ENCODE measurements at places on chromosomes 5 and 9. TPM values are rescaled to one million over a fixed set of nuclear protein-coding genes. Genes with fewer than 3 reads are reported as not detected.

- peak; percentile 49 for DNase-seq
Measured at GRCh38 chr5:82586181-82586580, 308.0 kb upstream of the RPS23 start.

DNA sequence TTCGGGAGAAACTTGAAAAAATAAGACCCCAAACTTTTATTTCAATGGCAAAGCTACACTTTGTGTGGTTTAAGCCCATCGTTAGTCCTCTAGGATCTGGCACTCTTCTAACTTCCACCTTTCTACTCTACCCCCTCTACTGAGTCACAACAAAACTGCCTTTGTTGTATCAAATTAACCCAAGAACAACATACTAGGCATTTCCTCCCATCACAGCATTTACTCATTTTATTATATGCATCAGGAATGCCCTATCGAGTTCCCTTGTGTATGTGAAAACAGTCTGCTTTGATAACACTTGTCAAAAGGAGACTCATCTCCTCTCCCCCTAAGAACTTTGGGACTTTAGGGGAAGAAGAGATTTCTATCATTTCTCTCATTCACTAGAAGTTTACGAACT lies 158.9 kb upstream of the FREM1 start:
- no peak for DNase-seq

GRCh38 chr5:169164481-169164925 lies 136.4 kb downstream of the SLIT3 start:
- no peak for DNase-seq

GRCh38 chr5:180139731-180140055 lies 68.1 kb upstream of the RNF130 start:
- no peak for DNase-seq

GRCh38 chr9:21267485-21268346 lies 27.9 kb upstream of the IFNA14 start:
- DNase-seq, result no peak

DNA sequence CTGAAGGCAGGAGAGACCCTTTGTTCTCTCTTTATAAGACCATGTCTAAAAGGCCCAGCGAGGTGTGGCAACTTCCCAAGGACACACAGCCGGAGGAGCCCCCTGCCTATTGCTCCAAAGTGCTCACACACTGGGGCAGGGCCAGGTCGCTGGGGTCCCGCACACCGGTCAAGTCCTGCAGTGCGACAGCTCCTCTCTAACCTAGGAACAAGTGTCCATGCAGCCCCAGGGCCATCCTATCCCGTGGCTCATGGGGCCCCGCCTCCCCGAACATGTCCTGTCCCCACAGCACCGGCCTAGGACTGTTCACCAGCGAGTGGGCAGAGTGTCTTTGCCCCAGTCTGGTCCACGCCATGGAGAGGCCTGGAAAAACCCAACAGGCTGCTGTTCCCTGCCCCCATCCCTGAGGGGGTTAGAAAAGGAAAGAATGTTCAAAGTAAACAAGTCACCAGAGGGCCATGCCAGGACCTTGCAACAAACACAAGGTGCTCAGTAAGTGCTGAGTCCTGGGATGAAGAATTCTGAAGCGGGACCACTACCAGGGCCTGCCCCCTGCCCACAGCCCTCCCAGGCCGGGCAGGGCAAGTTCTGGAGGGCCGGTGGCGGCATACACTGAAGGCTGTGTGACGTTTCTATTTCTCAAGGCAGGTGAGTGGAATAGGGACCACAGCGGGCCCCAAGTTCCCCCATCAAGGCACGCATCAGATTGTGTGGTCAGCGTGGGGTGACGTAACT lies 938 bp downstream of the NINJ1 start:
- DNase-seq, result no peak

DNA sequence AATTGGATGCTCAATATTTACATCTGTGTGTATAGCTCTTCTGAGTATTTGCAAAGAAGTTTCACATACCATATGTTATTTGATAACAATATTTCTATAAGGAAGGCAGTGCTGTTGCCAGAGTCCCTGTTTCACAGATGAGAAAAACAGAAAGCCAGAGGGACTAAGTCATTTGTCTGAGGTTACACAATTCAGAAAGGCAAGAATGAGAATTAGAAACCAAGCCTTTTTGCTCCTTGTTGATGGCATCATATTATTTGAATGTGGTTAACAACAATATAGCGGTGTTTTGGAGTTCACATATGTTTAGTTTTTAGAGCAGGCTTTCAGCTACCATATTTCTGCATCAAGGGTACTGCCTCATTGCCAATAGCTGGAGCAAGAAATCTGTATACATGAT lies 110.9 kb upstream of the PRLR start:
- no peak for DNase-seq

- no peak for DNase-seq
Measured at GRCh38 chr5:168176251-168176650, 115.2 kb upstream of the WWC1 start.

GRCh38 chr9:89657295-89657694 lies 52.5 kb downstream of the GADD45G start:
- DNase-seq, result no peak

DNA sequence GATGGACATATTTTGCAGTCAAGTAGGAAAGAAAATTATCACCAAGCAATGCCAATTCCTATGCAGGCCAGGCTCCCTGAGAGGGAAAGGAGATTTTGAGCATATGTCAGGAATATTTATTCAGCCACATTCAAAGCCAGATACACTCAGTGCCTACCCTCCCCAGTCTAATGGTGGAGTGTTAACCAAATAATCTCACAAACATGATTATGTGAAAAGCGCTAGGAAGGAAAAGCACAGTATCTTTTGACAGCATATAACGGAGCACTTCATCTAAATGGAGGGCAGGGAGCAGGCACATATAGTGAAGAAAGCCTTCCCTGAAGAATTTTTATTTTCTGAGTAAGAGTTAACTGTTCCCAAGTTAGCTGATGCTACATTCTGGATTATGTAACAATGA lies 80.3 kb upstream of the SLC30A5 start:
- no peak for DNase-seq

GRCh38 chr5:135234242-135234641 lies 164.8 kb downstream of the MACROH2A1 start:
- no peak for DNase-seq

DNA sequence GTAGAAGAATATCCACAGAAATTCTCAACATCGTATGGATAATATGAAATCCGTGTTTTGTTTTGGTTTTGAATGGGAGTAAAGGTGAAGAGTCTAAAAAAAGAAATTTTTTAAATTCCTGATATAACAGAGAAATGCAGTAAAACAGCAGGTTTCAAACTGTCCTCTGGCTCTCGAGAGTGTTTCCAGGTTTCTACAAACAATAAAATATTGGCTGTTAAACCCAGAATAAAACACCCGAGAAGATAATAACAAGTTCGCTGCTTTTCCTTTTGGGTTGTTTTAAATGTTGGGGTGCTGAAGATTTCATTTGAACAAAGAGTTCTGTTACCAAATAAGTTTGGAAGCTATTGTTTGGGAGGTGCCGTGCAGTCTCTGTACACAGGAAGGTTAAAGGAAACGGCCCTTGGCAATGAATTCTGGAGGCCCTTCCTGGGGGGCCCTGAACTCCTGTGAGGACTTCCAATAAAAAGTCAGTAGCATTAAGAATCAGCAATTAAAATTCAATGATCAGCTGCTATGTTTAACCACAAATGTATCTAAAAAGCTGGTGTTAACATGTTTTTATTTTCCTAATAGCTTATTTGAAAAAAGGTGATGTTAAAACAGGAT lies 215.8 kb downstream of the TSSK1B start:
- no peak for DNase-seq

GRCh38 chr9:37575001-37575400 lies 1.2 kb downstream of the FBXO10 start:
- no peak for DNase-seq

GRCh38 chr9:132896906-132897305 lies 18.2 kb downstream of the SPACA9 start:
- no peak for DNase-seq

DNA sequence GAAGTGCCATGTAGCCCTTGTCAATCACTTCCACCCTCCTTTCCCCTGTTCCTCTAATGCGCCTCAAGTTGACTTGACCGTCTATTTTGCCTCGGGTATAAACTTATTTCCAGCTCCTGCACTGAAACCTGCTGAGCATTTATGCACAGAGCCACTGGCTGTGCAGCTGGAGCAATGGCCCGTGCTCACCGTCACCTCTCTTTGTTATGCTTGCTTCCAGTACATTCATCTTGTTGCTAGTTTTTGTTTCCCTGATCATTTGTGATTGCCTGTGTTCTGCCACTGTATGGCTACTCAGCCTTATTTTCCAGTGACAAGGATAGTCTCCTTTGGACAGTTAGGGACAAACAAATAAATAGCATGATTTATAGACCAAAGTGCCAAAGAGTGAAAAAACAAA lies 183.1 kb upstream of the C9orf72 start:
- DNase-seq, result no peak

- peak; percentile 8 for DNase-seq
Measured at GRCh38 chr5:146340260-146341081, 1.8 kb downstream of the POU4F3 start.

DNA sequence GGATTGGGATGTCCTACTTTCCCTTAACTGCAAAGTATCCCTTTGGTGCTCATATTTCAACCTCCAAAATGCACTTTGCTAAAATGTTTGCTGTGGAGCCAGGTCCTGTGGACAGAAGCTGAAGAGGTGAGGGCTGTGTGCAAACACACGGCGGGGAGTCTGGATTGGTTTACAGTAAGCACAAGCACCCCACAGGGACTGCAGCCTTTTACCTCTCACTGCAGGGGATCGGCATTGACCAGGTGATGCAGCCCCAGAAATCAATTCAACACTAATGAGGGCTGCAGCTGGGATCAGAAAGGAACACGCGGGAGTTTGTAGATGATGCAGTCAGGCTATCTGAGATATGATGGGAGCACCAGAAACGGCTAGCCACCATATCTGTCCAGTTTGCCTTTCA lies 450.9 kb downstream of the CCDC171 start:
- DNase-seq, result no peak

- DNase-seq, result no peak
Measured at GRCh38 chr5:172559004-172559932, 81.8 kb upstream of the NEURL1B start.

- no peak for DNase-seq
Measured at GRCh38 chr9:96202971-96203780, 98.8 kb downstream of the HSD17B3 start.

- DNase-seq, result no peak
Measured at GRCh38 chr5:179375831-179376365, 30.6 kb upstream of the ADAMTS2 start.

DNA sequence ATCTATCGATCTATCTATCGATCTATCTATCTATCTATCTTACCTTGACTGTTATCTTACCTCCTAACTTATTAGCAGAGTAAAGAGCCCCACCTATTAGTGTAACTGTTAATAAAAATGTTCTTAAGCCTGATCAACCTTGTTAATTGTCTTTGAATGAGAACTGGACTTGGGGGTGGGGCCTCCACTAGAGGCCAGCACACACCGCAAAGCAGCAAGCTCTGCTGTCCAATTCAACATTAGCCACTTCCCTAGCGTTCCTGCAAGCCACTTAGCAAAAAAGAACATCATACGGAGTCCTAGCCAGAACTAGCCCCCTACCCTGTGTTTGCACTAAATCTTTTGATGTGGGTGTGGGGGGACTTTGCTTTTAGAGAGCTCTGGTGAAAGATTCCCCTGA lies 515.8 kb downstream of the KDM4C start:
- no peak for DNase-seq

- DNase-seq, result no peak
Measured at GRCh38 chr9:16133032-16133431, 580.2 kb downstream of the CCDC171 start.

DNA sequence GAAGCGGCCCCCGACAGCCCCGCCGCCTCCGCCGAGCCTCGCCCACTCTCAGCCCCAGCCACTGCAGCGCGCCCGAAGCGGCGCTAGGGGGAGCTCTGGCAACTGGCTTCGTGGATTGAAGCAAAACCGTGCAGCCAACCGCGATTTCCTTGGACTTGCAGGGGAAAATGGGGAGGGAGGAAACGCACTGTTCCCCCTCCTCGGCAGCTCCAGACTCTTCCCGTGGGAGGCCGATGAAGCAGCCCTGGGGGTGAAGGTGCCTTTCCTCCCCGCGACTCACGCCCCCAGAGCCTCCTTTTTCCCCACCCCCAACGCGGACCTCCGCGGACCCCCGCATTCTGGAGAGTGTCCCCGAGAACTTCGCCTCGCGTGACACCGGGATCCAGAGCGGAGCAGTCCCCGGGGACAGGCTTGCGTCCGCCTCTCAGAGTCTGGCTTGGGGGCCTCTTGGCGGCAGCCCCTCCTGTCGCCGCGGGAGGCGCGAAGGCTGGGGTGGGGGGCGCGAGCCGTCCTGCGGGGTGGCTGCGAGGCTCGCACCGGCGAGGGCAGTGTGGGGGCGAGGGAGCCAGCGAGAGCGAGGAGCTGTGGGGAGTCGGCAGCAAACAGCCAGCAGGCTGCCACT lies 3.8 kb downstream of the IER5L start:
- DNase-seq, result peak; percentile 84

DNA sequence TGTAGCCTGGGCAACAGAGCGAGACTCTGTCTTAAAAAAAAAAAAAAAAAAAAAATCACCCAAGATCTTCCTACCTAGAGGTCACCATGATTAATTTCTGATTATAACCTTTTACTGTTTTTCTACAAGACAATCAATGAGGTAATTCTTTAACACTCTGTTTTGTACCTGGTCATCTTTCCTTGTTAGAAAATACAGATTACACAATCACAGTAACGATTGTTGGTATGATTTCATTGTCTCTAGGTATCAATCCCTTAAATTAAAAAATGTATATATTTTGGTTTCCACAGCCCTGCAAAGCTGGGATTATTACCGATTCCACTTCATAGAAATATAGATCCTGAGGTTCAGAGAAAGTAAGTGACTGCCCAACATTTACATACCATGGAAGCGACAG lies 8.3 kb upstream of the ATG10 start:
- DNase-seq, result no peak

GRCh38 chr5:93583439-93583767 lies 381 bp downstream of the NR2F1 start:
- DNase-seq, result no peak

ACTBL2 gene
- polyA plus RNA-seq, result 0.07 TPM

IL13 gene
- polyA plus RNA-seq, result 1.0 TPM

PNPLA7 gene
- polyA plus RNA-seq, result 11.5 TPM

C5orf24 gene
- 22.4 TPM for polyA plus RNA-seq

INSL6 gene
- not detected for polyA plus RNA-seq

SLC1A3 gene
- polyA plus RNA-seq, result 11.8 TPM

SLCO6A1 gene
- polyA plus RNA-seq, result 0.37 TPM

PDE6A gene
- 0.16 TPM for polyA plus RNA-seq

CBY3 gene
- 0.07 TPM for polyA plus RNA-seq

GRXCR2 gene
- polyA plus RNA-seq, result 0.05 TPM

HCN1 gene
- polyA plus RNA-seq, result 0.02 TPM

DRD1 gene
- 0.41 TPM for polyA plus RNA-seq

TAF11L11 gene
- 0.11 TPM for polyA plus RNA-seq

LCN15 gene
- polyA plus RNA-seq, result 0.43 TPM

DNM1 gene
- 4.5 TPM for polyA plus RNA-seq

GNAQ gene
- polyA plus RNA-seq, result 23.5 TPM

GABRP gene
- polyA plus RNA-seq, result 8.2 TPM

GZMA gene
- polyA plus RNA-seq, result 15.9 TPM

Data from thymus (tissue), 14 donors.